ENCODE measurements at places on chromosomes 2 and 18.
A peak's percentile ranks its signal among the peaks of the same experiment; 100 is the strongest.

GRCh38 chr2:85134255-85134895 lies 1.2 kb downstream of the TCF7L1 start:
- DNase-seq = peak; percentile 56

- peak; percentile 62 for DNase-seq
Measured at GRCh38 chr18:54671291-54671881, 80.3 kb downstream of the DYNAP start.

DNA sequence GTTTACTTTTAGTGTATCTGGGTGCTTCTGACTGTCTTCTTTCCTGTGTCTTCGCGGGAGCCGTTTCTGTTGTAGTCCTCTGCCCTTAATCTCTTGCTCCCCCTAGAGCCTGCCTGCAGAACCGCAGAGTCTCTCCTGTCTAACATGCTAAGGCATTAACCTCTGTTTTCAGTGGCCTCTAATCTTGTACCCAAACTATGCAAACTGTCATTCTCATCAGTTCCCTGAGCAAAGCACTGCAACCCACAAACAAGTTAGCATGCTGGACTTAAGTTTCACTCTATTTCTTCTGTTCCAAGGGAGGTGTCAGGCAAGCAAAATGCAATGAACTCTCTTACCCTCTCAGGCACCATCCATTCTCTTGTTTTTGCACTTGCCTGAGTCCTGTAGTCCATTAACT lies 138.4 kb downstream of the OTX1 start:
- peak; percentile 35 for DNase-seq

DNA sequence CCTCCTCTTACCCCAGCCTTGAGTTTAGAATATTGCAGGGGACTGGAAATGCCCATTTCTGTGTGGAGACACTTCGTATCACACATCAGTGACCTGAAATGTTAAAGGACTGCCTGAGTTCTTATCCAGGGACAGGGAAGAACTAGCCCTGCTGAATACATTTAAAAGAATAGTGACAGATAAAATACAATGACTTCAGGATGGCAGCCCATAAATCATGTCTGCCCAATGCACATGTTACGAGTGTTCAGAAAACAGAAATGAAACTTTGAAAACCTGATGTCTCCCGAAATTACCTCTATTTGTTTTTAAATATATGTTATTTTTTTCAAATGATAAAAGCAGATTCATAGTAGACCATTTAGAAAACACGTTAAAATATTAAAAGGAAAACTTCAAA lies 22.3 kb upstream of the RAB12 start:
- DNase-seq = no peak

DNA sequence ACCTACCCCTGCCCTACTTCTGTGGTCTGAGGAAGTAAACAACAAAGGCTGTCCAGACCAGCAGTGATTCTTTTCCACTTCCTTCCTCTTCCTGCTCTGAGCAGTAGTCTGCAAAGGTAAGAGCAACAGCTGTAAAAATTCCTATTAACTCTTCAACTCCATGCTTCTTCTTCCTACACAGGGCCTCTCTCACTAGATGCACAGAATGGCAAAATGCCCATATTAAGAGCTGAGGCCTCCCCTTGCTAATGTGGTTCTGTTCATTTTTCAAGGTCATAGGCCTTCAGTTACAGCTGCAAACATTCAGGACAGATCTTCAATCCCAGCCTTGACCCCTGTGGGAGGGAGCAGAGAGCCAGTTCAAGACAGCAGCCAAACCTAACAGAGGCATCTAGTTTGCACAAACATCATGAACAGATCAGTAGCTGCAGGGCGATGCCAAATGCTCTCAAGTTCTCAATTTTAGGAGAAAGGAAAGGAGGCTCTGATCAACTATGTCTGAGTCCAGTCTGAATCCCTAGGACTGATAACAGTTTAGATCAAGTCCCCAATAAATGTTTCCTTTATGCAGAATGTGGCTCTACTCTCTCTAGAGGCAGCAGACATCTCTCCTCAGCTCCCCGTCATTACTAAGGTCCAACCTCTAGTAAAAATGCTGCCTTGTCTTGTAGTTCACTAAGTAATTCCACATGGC lies 20.9 kb downstream of the SLC40A1 start:
- no peak for DNase-seq

GRCh38 chr2:170017860-170018532 lies 160.0 kb upstream of the MYO3B start:
- DNase-seq = peak; percentile 48

GRCh38 chr2:68234405-68234804 lies 17.9 kb downstream of the PPP3R1 start:
- no peak for DNase-seq

GRCh38 chr2:172350839-172351479 lies 76.4 kb upstream of the ITGA6 start:
- DNase-seq = no peak

DNA sequence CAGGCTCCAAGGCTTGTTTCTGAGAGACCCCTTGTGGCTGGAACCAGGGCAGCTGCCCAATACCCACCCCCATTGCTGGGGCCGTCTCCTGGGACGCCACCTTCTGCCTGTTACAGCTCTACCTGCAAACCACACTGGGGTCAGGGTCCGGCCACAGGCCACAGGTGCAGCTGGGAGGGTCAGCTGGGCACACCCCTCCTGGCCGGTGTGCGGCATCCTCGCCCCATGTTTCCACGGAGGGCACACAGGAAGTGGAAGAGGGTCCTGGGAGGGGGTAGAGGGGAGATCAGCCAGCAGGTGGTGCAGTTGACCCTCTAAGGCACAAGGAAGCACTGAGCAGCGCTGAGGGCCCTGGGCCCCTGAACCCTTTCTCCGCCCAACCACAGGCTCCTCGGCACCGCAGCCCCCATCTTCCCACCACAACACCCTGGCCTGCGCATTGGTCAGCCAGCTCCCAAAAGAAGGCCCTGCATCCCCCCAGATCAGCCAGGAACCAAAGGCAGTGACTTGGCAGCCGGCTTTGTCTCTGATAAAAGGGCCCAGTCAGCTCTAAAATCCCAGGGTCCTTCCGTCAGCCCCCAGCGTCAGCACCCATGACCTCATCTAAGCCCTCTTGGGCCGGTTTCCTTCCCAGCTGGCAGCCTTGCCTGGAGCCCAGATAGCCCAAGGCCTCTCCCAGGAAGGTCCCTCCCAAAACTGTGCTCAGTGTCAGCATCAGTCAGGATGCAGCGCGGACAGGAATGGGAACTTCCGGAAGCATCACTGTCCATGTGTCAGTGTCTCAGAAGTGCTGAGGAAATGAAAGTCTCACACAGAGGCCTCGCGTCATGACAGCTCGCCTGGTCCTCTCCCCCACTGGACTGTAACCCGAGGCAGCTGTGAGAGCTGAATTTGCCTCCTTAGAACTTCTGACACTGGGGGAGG lies 1.7 kb downstream of the ERFE start:
- no peak for DNase-seq

- no peak for DNase-seq
Measured at GRCh38 chr2:73532381-73532780, 109.8 kb downstream of the NAT8 start.

GRCh38 chr18:74840492-74841167 lies 243.0 kb downstream of the ZNF407 start:
- DNase-seq = peak; percentile 63

- DNase-seq = no peak
Measured at GRCh38 chr2:70793450-70793849, 3.0 kb upstream of the FIGLA start.
